Colonic mucosa (tissue), 4 donors: ENCODE measurements at places on chromosomes 6 and 20. TPM values are rescaled to one million over a fixed set of nuclear protein-coding genes. Genes with fewer than 3 reads are reported as not detected.

GRCh38 chr20:56420940-56421688 is 9.1 kb downstream of the CASS4 start:
- no peak for DNase-seq
- no peaks in the 10 kb centered on the region for H3K4me1 ChIP-seq
- no peaks in the 10 kb centered on the region for H3K36me3 ChIP-seq
- H3K27me3 ChIP-seq = no peaks in the 10 kb centered on the region
- no peak overlapping the region for H3K4me3 ChIP-seq

DNA sequence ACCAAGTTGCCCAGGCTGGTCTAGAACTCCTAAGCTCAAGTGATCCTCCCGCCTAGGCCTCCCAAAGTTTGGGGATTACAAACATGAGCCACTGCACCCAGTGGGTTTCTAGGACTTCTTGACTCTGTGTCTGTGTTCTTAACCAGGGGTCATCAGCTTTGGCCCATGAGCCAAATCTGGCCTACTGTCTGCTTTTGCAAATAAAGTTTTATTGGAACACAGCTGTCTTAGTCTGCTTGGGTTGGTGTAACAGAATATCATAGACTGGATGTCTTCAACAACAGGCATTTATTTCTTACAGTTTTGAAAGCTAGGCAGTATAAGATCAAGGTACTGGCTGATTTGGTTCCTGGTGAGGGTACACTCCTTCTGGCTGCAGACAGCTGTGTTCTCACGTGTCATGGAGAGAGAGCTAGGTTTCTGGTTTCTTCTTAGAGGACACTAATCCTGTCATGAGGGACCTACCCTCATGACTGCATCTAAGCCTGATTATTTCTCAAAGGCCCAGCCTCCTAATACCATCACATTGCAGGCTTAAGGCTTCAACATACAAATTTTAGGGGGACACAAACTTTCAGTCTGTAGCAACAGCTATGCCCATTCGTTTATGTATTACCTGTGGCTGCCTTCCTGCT is 23.3 kb downstream of the ARFGEF2 start:
- H3K27ac ChIP-seq = peak overlapping the region; percentile 20
- no peak for DNase-seq
- no peak overlapping the region for H3K4me3 ChIP-seq
- H3K4me1 ChIP-seq = no peaks in the 10 kb centered on the region

DNA sequence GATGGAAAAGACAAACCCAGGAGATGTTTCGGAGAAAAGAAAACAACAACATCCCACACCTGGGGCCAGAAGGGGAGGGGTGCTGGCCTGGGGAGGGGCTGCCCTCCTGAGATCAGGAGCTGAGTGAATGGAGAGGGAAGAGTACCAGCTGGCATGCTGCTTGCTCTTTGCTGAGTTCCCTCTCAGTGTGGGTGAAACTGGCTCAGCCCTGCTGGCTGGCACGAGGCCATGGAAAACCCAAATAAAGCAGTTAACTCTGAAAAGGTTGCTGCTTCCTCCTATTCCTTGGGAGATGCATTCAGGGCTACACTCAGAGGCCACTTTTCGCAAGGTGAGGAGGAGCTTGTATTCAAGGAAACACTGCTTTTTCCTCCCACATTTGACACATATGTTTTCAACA is 8.0 kb upstream of the KCNK16 start:
- H3K4me3 ChIP-seq = no peak overlapping the region
- H3K27ac ChIP-seq = no peak overlapping the region
- H3K36me3 ChIP-seq = no peaks in the 10 kb centered on the region
- DNase-seq = no peak
- H3K4me1 ChIP-seq = no peaks in the 10 kb centered on the region

GRCh38 chr20:62643521-62644043 is 1.3 kb downstream of the SLCO4A1 start:
- no peaks in the 10 kb centered on the region for H3K27me3 ChIP-seq
- H3K4me1 ChIP-seq = peaks cover 45% of the 10 kb centered on the region
- H3K4me3 ChIP-seq = peak overlapping the region; percentile 68
- H3K36me3 ChIP-seq = no peaks in the 10 kb centered on the region

GRCh38 chr20:24672181-24672880 is 202.9 kb downstream of the SYNDIG1 start:
- H3K36me3 ChIP-seq = no peaks in the 10 kb centered on the region
- no peak overlapping the region for H3K4me3 ChIP-seq
- H3K27me3 ChIP-seq = no peaks in the 10 kb centered on the region
- no peak for DNase-seq
- no peaks in the 10 kb centered on the region for H3K4me1 ChIP-seq

DNA sequence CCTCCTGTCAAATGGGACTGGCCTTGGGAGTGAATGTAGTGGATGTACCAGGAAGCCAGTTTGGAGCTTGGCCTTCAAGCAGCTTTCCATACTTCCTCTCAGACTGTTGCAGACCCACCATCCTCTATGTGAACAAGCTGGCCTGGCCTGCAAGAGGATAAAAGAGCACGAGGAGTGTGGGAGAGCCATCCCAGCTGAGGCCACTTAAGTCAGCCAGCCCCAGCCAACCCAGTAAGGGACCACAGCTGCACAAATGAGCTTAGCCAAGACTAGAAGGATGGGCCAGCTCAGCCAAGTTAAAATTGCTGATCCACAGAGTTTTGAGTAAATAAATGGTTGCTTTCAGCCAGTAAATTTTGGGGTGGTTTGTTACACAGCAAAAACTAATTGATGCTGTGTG is 156.9 kb upstream of the SOX4 start:
- H3K36me3 ChIP-seq = no peaks in the 10 kb centered on the region
- no peaks in the 10 kb centered on the region for H3K27me3 ChIP-seq
- no peak overlapping the region for H3K4me3 ChIP-seq
- no peak for DNase-seq
- no peaks in the 10 kb centered on the region for H3K4me1 ChIP-seq

- no peaks in the 10 kb centered on the region for H3K27me3 ChIP-seq
- H3K36me3 ChIP-seq = no peaks in the 10 kb centered on the region
- no peak overlapping the region for H3K4me3 ChIP-seq
- H3K27ac ChIP-seq = no peak overlapping the region
- no peaks in the 10 kb centered on the region for H3K4me1 ChIP-seq
These were observed 22.6 kb upstream of the PREX1 start for GRCh38 chr20:48850257-48850976.

- H3K36me3 ChIP-seq = peaks cover 21% of the 10 kb centered on the region
- no peaks in the 10 kb centered on the region for H3K27me3 ChIP-seq
- H3K4me3 ChIP-seq = no peak overlapping the region
These were observed 9.0 kb downstream of the POLH start for GRCh38 chr6:43584892-43585570.

GRCh38 chr6:44161997-44162338 is 3.3 kb downstream of the CAPN11 start:
- DNase-seq = no peak
- H3K27ac ChIP-seq = no peak overlapping the region
- no peaks in the 10 kb centered on the region for H3K36me3 ChIP-seq

DNA sequence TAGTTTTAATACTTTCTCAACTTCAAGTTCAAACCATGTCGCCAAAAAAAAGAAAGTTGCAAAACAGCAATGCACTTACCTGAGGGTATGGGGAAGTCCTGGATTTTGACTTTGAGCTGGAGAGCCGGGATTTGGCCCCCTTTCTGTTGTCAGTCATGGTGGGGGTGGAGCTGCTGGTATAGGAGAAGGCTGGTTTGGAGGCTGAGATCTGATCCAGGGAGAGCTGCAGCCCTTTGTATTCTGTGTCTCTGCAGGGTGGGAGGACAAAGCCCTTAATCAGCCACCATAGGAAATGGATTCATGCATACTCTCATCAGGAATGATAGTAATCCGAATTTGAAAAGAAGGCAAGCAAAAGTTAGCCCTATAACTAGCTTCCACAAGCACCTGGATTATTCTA is 44.0 kb downstream of the SIM1 start:
- no peak overlapping the region for H3K4me3 ChIP-seq
- no peaks in the 10 kb centered on the region for H3K27me3 ChIP-seq
- H3K36me3 ChIP-seq = no peaks in the 10 kb centered on the region
- no peak for DNase-seq
- no peaks in the 10 kb centered on the region for H3K4me1 ChIP-seq
- H3K27ac ChIP-seq = no peak overlapping the region

GRCh38 chr20:20425823-20426654 is 58.1 kb downstream of the INSM1 start:
- no peak for DNase-seq
- H3K27me3 ChIP-seq = no peaks in the 10 kb centered on the region
- no peaks in the 10 kb centered on the region for H3K36me3 ChIP-seq
- H3K4me1 ChIP-seq = no peaks in the 10 kb centered on the region
- no peak overlapping the region for H3K27ac ChIP-seq
- no peak overlapping the region for H3K4me3 ChIP-seq

GRCh38 chr6:26218824-26219223 is 131.6 kb downstream of the HFE start:
- no peaks in the 10 kb centered on the region for H3K36me3 ChIP-seq
- H3K27me3 ChIP-seq = no peaks in the 10 kb centered on the region
- no peak for DNase-seq
- peaks cover 3% of the 10 kb centered on the region for H3K4me1 ChIP-seq
- H3K4me3 ChIP-seq = no peak overlapping the region
- H3K27ac ChIP-seq = no peak overlapping the region

The MOXD1 gene
- total RNA-seq = 5.6 TPM
